NCI-H226 (cell line): ENCODE measurements at places on chromosomes 12 and 14.

DNA sequence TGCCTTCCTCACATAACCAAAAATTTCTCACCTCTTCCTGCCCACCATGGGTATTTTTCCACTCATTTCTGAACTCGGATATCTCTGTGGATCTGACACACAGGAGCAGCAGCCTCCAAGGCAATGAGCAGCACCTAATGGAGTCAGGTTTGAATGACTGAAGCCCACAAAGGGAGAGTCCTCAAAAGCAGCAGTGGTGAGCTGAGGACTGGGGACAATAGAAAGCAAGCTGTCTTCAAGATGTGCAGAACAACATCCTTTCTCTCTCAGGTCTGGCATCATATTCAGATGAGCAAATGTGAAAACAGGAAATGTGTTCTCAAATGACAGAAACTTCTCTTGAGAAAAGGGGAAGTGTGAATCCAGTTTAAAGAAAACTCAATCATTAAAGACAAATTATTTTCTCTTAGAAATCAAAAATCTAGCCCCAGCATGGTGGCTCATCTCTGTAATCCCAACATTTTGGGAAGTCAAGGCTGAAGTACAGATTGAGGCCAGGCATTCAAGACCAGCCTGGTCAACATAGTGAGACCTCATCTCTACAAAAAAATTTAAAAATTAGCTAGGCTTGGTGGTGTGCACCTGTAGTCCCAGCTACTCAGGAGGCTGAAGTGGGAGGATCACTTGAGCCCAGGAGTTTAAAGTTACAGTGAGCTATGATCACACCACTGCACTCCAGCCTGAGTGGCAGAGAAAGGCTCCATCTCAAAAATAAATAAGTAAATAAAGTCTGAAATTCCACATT is 54.2 kb downstream of the C12orf42 start:
- no peak for DNase-seq

DNA sequence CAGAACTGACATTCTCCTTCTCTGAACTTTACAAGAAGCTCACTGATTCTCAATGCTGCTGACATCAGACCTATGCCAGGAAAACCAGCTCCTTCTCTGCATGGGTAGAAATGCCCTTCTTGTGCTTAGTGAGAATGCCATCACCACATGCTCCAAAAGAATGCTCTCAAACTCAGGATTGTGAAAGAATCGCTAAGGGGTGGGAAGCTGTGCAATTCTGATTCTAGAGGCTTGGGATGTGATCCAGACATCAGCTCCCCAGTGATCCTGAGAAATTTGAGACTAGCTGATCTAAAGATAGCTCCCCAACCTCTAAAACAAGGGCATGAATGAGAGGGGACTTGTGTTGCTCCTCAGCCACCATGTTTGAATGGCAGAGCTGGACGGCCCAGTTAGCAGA is 113.2 kb downstream of the DPF3 start:
- peak; percentile 73 for DNase-seq

DNA sequence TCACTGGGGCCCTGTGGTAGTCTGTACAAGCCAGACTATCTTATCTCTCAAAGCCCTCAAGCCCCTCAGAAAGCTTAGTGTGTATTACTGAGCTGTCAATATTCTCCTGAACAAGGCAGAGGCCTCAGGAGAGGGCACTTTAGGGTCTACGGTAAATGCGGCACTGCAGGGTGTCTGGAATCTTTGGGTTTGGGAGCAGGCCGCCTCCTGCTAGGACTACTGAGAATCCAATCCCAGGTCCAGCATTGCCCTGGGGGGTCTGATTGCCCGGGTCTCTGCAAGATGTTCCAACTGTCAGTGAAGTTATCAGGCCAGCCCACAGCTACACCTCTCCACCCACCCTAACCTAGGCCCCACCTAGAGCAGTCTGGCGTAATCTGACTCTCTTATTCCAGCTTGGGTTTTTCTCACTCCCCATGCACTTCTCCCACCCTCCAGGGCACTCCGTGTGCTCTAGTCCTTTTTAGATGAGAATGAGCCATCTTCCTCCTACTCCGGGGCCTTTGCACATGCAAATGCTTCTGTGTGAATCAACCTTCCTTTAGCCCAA is 4.3 kb upstream of the ZFP36L1 start:
- no peak for DNase-seq

- DNase-seq, result peak; percentile 20
These were observed at the start of gene RNU6-7 for GRCh38 chr14:32201816-32202490. Gene RNU6-7, plus strand, starts transcription at chr14:32202045.
